ENCODE measurements at places on chromosomes 5 and 9.
A peak's percentile ranks its signal among the peaks of the same experiment; 100 is the strongest.

DNA sequence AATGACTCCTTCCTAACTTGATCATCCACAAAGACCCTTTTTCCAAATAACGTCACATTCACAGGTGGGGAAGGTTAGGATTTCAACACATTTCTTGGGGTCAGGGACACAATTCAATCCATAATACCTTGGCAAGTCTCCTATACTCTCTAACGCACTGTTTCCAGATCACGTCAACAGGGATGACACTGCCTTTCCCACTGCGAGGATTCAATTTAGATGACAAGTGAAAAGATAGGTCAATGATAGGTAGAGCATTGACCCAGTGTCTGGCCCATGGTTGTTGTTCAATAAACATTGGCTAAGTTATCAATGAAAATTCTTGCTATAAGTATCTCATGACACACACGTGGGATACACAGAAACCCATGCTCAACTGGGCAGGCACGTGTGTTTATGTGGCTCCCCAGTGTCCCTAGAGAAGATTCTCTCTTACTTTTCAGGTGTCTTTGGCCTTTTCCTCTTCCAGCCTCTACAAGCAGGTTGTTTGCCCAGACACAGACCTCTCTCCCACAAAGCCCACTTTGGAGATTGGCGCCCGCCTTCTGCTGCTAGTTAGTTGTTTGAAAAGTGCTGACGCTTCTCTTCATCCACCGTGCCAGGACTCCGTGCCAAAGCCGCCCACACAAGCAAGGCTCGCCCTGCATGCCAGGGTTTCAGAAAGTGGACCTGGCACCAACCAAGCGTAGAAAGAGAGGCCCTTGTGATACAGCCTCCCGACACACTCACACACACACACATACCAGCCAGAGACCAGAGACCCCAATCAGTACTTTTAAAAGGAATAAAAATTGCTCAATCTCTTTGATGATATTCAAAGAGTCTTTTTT, 594.5 kb downstream of the BNC2 start:
- no peak for DNase-seq

- no peak for DNase-seq
Measured at GRCh38 chr5:150596826-150597225, 43.6 kb upstream of the SYNPO start.

DNA sequence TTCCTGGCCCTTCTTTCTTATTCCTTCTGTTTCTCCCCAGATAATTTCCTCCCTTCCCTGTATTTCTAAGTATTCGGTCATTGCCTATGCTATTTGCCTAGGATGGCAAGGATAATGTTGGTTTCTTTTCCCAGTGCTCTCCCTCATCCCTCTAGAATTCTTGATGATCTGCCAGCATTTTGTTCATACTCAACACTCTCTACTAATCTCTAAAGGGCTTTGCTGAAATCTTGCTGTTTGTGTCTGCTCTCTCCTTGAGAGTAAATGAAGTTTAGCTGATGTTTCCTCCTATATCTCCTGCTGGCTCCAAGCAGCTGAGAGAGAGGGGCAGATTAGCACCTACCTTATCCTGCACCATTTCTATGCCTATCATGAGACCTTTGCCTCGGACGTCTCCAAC, 38.1 kb downstream of the AGXT2 start:
- no peak for DNase-seq

DNA sequence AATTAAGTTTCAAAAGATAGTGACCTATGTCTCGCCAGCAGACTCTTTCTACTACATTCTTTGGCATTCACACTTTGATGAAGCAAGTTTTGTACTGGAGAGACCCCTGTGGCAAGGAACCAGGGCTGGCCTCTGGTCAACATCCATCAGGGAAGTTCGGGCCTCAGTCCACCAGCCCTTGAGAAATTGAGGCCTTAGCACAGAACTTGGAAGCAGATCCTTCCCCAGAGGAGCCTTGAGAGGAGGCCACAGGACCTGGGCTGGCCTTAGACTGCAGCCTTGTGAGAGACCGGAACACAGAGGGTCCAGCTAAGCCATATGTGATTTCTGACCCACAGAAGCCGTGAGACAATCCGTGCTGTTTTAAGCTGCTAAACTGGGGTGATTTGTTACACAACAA, 317.9 kb downstream of the ZSWIM6 start:
- no peak for DNase-seq

- DNase-seq, result no peak
Measured at GRCh38 chr5:5370059-5370774, 52.3 kb upstream of the ICE1 start.

DNA sequence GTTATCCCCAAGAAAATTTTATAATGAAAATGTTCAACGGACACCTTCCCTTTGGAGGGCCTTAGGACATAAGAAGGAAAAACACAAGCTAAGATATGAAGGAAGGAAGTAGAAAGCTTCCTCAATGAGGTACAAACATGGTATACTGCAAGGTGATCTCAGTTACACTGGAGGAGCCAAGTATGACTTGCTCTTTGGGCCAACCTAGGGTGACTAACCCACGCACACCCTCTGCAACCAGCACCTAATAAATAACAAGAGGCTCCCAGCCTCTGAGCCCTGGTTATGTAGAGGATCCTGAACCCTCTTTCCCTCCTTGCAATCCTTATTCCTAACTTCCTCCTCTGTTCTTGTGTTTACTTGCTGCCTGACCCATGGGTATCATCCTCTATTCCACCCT, 38.3 kb upstream of the KCNV2 start:
- DNase-seq, result no peak

- DNase-seq, result no peak
Measured at GRCh38 chr5:176561259-176561658, 12.1 kb downstream of the CDHR2 start.

- no peak for DNase-seq
Measured at GRCh38 chr5:138610415-138610917, 35.3 kb upstream of the HSPA9 start.

GRCh38 chr5:95153511-95153910, 131.4 kb downstream of the MCTP1 start:
- no peak for DNase-seq

DNA sequence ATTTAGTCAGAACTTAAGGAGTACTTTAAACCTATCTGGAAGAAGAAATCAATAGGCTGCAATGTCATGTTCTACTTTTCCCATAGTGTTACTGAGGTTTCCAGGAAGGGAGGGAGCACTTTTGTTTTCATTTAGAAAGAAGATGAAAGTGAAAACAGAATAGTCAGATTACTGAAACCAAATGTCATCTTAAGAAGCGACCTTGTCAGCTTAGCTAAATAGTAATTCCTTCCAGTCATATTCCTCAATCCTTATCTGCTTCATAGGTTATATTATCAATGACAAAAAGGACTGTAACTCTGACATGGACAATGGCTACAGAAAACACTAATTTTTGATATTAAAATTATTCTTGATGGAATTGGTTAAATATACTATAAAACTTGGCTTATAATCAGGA, 27.7 kb downstream of the SAR1B start:
- DNase-seq, result no peak

GRCh38 chr9:127154390-127155191, 32.2 kb upstream of the ANGPTL2 start:
- peak; percentile 35 for DNase-seq

DNA sequence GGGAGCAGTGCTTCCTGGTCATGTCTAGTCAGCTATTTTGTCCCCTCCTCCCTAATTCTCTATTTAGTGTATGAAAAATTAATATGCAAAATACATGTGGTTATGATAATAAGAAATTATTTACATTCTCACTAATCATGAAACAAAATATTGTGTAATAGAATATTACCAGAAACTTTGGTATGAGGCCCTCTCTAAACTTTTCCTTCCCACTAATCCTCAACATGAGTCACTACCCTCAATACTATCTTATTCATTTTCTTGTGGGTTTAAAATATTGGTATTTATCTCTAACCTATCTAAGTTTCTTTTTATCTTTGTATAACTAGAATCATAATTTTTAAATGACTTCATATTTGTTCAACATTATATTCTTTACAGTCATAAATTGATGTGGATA, 545.9 kb upstream of the PTPRD start:
- no peak for DNase-seq

- no peak for DNase-seq
Measured at GRCh38 chr9:37339923-37340322, 82.6 kb upstream of the GRHPR start.

- DNase-seq, result no peak
Measured at GRCh38 chr9:124347206-124347967, 67.9 kb downstream of the PSMB7 start.

GRCh38 chr5:59133764-59134261, 550.9 kb downstream of the RAB3C start:
- no peak for DNase-seq

DNA sequence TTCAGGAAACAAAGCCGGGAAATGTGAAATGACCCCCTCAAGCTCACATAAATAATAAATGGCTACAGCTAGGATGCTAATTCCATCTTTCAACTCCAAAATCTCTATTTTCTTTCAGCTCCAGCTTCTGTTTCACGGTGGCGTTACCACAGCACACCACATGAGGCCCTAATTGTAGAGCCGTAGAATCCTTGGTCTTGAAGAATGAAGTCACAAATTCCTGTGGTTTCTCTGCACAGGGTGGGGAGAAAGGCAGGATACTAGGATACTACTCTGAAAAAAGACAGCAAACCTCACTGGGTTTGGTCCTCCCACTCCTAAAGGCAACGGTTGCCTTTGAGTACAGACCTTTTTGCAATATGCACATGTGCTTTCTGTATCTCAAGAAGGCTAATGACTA, 13.9 kb upstream of the RARS1 start:
- no peak for DNase-seq

- no peak for DNase-seq
Measured at GRCh38 chr9:137281345-137282116, 4.0 kb downstream of the TOR4A start.

GRCh38 chr5:66912787-66913186, 283.8 kb downstream of the CD180 start:
- no peak for DNase-seq

GRCh38 chr9:137396634-137397367, 26.2 kb downstream of the EXD3 start:
- no peak for DNase-seq

DNA sequence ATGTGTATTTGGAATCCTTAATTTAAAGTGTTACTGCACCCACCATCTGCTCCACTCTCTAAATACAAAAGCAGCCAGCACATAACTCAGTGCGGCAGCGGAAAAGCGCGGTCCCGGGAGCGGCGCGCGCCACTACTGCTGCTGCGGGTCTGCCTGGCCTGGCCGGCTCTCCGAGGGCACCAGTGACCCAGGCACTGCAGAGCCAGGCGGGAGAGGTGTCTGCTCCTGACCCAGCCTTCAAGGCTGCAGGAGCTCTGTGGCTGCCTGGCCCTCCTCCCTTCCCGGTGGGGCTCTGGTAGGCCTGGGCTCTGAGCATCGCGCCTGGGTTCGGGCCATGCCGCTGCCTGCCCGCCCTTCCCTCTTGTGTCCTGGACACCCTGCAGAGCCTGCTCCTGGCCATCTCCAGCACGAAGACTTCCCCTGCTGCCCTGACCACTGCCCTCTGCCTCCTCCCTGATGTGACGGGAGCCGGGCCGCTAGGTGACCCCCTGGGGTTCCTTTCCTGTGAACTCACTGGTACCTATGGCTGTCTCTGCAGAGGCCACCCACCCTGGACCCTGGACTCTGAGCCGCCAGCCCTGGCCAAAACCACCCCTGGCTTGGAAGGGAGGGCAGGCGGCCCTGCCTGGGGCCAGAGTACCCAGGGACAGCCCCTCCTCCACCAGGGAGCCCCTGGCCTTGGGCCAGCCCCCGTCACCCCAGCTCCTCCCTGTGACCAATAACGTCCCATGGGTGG, 32.8 kb upstream of the UBAC1 start:
- no peak for DNase-seq

DNA sequence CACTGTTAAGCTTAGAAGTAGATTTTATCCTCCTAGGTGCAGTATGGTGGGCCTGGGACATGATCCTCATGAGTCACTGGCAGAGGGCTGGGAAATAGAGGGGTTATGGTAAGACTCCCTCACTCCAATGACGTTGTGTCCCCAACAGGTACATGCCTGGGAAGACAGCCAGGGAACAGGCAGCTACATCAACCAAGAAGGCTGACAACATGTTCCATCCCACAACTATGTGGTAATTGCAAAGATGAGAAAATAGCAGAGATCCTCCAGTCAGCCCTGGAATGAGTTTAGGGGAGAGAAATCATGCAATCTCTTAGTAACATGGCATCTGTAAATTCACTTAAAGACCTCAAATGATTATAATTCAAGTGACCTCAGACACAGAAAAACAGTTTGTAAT, 114.4 kb upstream of the LIFR start:
- DNase-seq, result no peak

- no peak for DNase-seq
Measured at GRCh38 chr9:11366585-11367129, 753.9 kb upstream of the PTPRD start.

- no peak for DNase-seq
Measured at GRCh38 chr9:1156794-1157550, 106.8 kb downstream of the DMRT2 start.

GRCh38 chr9:15353892-15354291, 46.9 kb upstream of the TTC39B start:
- DNase-seq, result no peak

- DNase-seq, result no peak
Measured at GRCh38 chr5:123429993-123430392, 6.8 kb upstream of the CEP120 start.

DNA sequence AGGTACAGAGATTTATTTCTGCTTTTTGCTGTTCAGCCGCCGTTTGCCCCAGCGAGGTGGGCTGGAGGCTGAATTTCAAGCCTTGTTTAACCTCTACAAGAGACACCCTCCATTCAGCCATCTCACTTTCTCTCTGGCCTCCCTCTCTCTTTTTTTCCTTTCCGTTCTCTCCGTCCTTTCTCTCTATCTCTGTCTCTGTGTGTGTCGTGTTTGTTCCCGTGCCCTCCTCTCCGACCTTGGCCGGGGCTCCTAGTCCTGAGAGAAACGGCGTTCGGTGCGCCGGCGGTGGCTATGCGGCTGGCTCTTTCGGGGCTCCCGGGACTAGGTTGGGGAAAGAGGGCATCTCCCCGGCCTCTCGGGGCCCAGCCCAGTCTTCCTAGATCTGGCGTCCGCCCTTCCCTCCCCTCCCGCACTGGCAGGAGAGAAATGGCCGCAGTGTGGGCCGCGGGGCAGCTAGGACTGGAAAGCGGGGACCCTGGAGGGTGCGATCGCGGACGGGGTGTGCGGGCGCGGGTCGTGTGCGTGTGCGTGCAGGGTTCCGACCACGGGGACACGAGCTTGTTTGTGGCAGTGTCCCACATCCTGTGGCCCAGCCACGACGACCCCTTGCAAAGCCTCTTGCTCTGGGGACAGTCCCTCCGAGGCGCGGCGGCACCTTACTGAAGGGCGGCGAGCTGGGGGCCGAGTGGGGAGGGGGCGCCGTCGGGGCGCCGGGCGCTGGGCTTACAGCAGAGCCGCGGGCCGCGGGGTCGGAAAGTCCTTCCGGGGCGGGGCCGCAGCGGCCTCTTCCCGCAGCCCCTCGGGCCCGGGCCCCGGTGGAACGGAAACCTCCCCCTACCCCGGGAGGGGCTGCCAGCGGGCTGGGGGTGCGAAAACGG, 5.7 kb downstream of the LHX2 start:
- DNase-seq, result no peak

DNA sequence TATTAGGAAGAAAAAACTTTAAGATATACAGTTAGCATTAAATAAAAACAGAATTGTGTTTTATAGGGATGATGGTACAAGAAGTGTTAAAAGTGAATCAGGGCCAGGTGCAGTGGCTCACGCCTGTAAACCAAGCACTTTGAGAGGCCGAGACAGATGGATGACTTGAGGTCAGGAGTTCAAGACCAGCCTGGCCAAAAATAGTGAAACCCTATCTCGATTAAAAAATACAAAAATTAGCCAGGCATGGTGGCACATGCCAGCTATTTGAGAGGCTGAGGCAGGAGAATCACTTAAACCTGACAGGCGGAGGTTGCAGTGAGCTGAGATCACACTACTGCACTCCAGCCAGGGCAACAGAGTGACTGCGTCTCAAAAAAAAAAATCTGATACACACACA, 282.9 kb upstream of the ATP10B start:
- DNase-seq, result no peak

GRCh38 chr5:160675988-160676387, 176.0 kb downstream of the ATP10B start:
- DNase-seq, result no peak

Data from activated naive CD4-positive, alpha-beta T cell treated with Interleukin-2 at 50 U/mL for 16 hours (primary cell).